ENCODE measurements at places on chromosomes 11 and 22.

- DNase-seq: no peak
- peaks cover 10% of the 10 kb centered on the region for H3K27me3 ChIP-seq
- H3K36me3 ChIP-seq: no peaks in the 10 kb centered on the region
- H3K27ac ChIP-seq: no peak overlapping the region
- H3K4me1 ChIP-seq: no peaks in the 10 kb centered on the region
- H3K4me3 ChIP-seq: no peak overlapping the region
These were observed 46.1 kb downstream of the RASSF10 start for GRCh38 chr11:13055200-13055599.

GRCh38 chr11:68224606-68225005 is 11.5 kb upstream of the KMT5B start:
- H3K27ac ChIP-seq: no peak overlapping the region
- H3K36me3 ChIP-seq: no peaks in the 10 kb centered on the region
- no peak for DNase-seq
- H3K27me3 ChIP-seq: no peaks in the 10 kb centered on the region

DNA sequence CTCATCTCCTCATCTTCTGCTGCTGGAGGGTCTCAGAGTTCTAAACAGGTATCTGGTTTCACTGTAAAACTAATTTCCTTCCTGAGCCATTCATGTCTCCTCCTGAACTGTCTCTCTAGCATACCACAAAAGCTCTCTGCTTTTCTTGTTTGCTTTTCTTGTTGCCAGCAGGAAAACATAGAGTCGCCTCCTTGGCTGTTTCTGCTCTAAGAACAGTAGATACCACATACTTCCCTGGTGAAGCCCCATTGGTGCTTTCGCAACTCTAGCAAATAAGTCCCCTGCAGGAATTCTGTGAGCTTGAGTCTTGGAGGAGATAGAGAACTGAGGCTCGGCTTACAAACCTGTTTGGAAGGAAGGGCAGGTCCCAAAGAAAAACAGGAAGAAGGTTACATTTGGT is 7.0 kb downstream of the DIXDC1 start:
- H3K4me3 ChIP-seq: peak overlapping the region; percentile 6
- no peaks in the 10 kb centered on the region for H3K36me3 ChIP-seq
- peaks cover 35% of the 10 kb centered on the region for H3K4me1 ChIP-seq
- H3K27me3 ChIP-seq: no peaks in the 10 kb centered on the region
- DNase-seq: no peak

DNA sequence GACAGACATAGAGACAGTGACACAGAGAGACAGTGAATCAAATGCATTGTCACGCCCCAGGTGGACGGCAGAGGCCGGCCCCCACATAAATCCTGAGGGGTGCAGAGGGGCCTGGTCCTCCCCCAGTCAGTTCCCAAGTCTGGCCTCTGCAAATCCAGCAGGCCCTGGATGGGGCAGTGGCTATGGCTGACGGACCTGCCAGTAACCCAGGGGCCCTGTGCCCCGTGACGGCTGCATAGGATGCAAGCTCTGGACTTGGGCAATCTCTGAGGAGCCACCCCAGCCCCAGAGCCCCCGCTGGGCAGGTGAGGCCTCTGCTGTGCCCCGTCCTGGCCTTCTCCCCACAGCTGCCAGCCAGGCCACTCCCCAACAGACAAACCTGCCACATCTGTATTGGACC is 204.5 kb downstream of the BRD1 start:
- no peak overlapping the region for H3K4me3 ChIP-seq
- no peak overlapping the region for H3K27ac ChIP-seq
- DNase-seq: no peak
- H3K36me3 ChIP-seq: no peaks in the 10 kb centered on the region
- no peaks in the 10 kb centered on the region for H3K4me1 ChIP-seq

- H3K27me3 ChIP-seq: no peaks in the 10 kb centered on the region
- no peak overlapping the region for H3K27ac ChIP-seq
- H3K36me3 ChIP-seq: no peaks in the 10 kb centered on the region
- H3K4me1 ChIP-seq: no peaks in the 10 kb centered on the region
- H3K4me3 ChIP-seq: no peak overlapping the region
These were observed 70.8 kb downstream of the SHANK2 start for GRCh38 chr11:71181566-71181965.

GRCh38 chr22:50595189-50595588 is 5.4 kb upstream of the MAPK8IP2 start:
- H3K36me3 ChIP-seq: no peaks in the 10 kb centered on the region
- no peak overlapping the region for H3K4me3 ChIP-seq
- H3K27ac ChIP-seq: no peak overlapping the region

- no peak for DNase-seq
- H3K36me3 ChIP-seq: peaks cover 2% of the 10 kb centered on the region
- H3K27ac ChIP-seq: no peak overlapping the region
- H3K4me1 ChIP-seq: no peaks in the 10 kb centered on the region
These were observed 88.1 kb downstream of the RRAS2 start for GRCh38 chr11:14270690-14271542.

DNA sequence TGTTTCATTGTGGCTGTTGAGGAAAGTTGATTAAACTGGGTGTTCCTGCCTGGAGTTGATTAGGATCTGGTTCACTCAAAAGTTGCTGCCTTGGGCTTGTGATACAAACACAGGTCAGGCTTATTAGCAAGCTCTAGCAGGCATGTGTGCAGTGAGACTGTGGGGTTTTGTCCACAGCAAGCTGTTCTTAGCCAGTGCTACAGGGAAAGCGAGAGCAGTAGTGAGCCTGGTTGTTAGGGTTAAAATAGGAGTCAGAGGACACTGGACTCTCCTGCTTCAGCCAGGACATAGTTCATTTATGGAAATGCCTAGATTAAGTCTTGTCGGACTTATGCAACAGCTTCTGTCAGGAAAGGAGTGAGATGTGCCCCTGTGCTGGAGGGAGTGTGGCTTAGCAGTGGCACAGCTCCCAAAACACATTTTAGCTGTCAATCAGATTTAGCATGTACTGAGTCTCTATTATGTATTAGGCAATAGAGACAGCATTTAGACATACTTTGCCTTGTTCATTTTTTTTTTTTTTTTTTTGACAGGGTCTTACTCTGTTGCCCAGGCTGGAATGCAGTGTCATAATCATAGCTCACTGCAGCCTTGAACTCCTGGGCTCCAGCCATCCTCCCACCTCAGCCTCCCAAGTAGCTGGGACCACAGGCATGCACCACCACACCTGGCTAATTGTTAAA is 8.7 kb downstream of the SNRPD3 start:
- DNase-seq: peak; percentile 32
- no peak overlapping the region for H3K4me3 ChIP-seq
- H3K27me3 ChIP-seq: no peaks in the 10 kb centered on the region
- peaks cover 43% of the 10 kb centered on the region for H3K36me3 ChIP-seq
- H3K27ac ChIP-seq: peak overlapping the region; percentile 66

- DNase-seq: peak; percentile 64
- H3K27me3 ChIP-seq: no peaks in the 10 kb centered on the region
- H3K27ac ChIP-seq: peak overlapping the region; percentile 37
- H3K4me3 ChIP-seq: no peak overlapping the region
These were observed 4.2 kb upstream of the SCARF2 start for GRCh38 chr22:20441631-20442484.

DNA sequence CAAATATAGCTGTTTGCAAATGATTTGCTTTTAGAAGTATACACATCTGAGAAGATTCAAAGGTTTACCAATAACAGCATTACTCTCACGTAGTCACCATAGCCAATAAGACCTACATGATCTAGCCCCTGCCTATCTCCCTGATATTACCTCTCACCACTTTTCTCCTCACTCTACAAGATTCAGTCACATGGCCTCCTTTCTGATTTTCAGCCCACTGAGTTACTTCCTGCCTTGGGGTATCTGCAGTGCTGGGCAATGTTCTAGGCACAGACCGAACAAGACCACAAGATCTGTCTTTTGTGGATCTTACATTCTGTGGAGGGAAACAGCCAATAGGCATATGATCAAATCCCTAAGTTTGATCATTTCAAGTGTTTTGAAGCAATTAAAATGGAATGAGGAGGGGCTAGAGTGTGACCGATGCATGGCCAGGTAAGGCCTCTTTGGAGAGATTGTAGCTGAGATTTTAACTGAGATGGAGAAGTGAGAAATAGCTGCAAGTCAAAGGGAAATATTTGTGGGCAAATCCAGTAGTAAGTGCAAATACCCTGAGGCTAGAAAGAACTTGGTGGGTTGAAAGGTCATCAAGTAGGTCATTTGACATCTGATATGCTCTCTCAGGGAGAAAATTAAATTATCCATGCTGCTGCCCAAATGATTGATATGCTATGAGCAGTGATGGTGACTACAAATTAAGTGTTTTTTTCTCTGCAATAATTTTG is 43.1 kb downstream of the ARL14EP start:
- H3K36me3 ChIP-seq: no peaks in the 10 kb centered on the region
- no peaks in the 10 kb centered on the region for H3K4me1 ChIP-seq
- H3K27ac ChIP-seq: no peak overlapping the region
- H3K27me3 ChIP-seq: no peaks in the 10 kb centered on the region
- DNase-seq: no peak

GRCh38 chr22:30380011-30380410 is 7.2 kb downstream of the RNF215 start:
- no peak for DNase-seq
- H3K27me3 ChIP-seq: no peaks in the 10 kb centered on the region
- no peak overlapping the region for H3K4me3 ChIP-seq

GRCh38 chr22:22735695-22736611 is 91.5 kb downstream of the GGTLC2 start:
- DNase-seq: no peak
- no peak overlapping the region for H3K4me3 ChIP-seq
- H3K27ac ChIP-seq: no peak overlapping the region

- H3K4me1 ChIP-seq: no peaks in the 10 kb centered on the region
- no peak for DNase-seq
- no peak overlapping the region for H3K4me3 ChIP-seq
These were observed 28.8 kb downstream of the PLAAT5 start for GRCh38 chr11:63462137-63462536.

GRCh38 chr11:45755281-45755859 is 49.6 kb upstream of the SLC35C1 start:
- no peaks in the 10 kb centered on the region for H3K27me3 ChIP-seq
- H3K36me3 ChIP-seq: no peaks in the 10 kb centered on the region
- no peak overlapping the region for H3K4me3 ChIP-seq
- DNase-seq: no peak

- H3K36me3 ChIP-seq: no peaks in the 10 kb centered on the region
- H3K27ac ChIP-seq: no peak overlapping the region
- no peak overlapping the region for H3K4me3 ChIP-seq
- DNase-seq: no peak
- H3K4me1 ChIP-seq: peaks cover 31% of the 10 kb centered on the region
These were observed 29.2 kb downstream of the RNF169 start for GRCh38 chr11:74777877-74778276.

- H3K27me3 ChIP-seq: no peaks in the 10 kb centered on the region
- no peaks in the 10 kb centered on the region for H3K4me1 ChIP-seq
- H3K27ac ChIP-seq: no peak overlapping the region
- peak; percentile 47 for DNase-seq
- H3K4me3 ChIP-seq: no peak overlapping the region
These were observed 433.2 kb downstream of the TBC1D22A start for GRCh38 chr22:47195484-47196165.

GRCh38 chr11:100883830-100884229 is 196.7 kb downstream of the ARHGAP42 start:
- no peak for DNase-seq
- no peaks in the 10 kb centered on the region for H3K4me1 ChIP-seq
- H3K27me3 ChIP-seq: no peaks in the 10 kb centered on the region
- no peak overlapping the region for H3K4me3 ChIP-seq

DNA sequence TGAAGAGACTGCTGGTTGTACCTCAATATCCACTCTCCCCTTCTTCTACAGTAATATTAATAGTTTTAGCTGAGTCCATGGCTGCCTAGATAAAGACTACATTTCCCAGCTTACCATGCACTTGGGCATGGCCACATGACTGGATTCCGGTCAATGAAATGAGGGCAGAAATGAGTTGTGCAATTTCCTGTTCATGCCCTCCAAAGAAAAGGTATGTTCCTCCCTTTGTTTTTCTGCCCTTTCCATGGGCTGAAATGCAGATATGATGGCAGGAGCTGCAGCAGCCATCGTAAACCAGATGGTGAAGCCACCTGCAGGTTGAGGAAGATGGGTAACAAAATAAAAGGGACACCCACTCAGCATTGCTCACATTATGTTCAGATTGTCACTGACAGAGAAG is 15.3 kb upstream of the ELFN2 start:
- H3K4me1 ChIP-seq: no peaks in the 10 kb centered on the region
- no peak overlapping the region for H3K27ac ChIP-seq
- no peak for DNase-seq

DNA sequence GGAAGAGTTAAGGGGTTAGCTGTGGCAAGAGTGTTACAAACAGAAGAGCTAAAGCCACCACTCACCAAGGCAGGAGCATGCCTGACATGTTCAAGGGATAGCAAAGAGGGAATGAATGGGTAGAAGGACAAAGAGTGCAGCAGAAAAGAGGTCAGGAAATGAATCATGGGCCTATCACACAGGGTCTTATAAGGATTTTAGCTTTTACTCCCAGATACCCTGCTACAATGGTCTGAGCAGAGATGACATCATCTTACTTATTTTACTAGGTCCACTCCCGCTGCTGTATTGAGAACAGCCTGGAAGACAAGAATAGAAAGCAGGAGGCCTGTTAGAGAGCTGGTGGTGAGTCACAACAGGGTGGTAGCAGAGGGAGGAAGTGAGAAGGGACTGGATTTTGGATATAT is 9.8 kb downstream of the TRAF6 start:
- H3K27me3 ChIP-seq: no peaks in the 10 kb centered on the region
- peak overlapping the region; percentile 20 for H3K27ac ChIP-seq
- H3K4me1 ChIP-seq: peaks cover 16% of the 10 kb centered on the region
- no peak overlapping the region for H3K4me3 ChIP-seq
- H3K36me3 ChIP-seq: peaks cover 58% of the 10 kb centered on the region

DNA sequence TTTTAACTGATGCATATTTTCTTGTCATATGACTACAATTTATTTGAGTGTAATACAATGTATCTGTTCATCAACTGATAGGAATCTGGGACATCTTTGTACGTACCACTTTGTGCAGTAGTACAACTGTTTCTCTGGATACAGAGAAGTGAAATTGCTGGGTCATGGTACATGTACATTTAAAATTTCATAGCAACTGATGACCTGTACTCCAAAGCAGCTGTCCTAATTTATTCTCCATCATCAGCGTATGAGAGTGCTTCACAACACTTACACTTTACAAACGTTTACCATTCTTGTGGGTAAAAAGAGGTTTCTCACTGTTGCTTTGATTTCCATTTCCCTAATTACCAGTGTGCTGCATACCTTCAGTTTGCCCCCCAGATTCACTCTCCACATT is 552.8 kb upstream of the CADM1 start:
- H3K27me3 ChIP-seq: peaks cover 5% of the 10 kb centered on the region
- no peaks in the 10 kb centered on the region for H3K4me1 ChIP-seq
- no peaks in the 10 kb centered on the region for H3K36me3 ChIP-seq
- no peak for DNase-seq
- no peak overlapping the region for H3K27ac ChIP-seq

Data from tibial artery (tissue), 4 donors.